ENCODE measurements at places on chromosomes 7 and 10.

DNA sequence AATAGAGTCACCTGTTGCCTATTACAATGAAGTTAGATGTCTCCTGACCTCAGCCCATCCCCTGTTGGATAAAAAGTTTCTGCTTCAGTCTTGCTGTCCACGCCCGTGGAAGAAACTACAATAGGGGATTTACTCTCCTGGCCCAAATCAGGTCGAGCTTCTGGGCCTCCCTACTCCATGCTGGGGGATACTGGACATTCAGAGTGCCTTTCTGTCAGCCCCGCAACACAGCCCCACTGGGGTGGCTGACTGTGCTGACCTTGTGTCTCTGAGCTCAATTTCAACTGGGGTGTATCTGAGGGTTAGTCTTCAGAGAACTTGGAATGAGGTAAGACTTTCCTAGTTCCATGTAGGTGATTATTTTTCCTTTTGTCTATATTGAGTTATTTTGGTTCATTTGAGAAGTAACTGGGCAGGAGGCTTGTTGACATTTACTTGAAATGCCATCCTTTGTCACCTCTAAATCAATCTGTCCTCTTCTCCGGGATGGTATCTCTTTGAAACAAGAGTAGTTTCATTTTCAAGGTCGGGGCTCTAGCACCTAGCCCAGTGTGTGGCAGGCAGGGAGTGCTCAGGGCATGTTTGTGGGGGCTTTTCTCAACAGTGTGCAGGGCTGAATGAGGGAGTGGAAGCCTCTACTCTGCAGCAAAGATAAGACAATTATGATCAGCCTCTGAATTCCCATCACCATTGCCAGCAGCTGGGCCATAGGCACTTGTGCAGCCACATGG lies 17.7 kb upstream of the CXCL12 start:
- no peak for DNase-seq

DNA sequence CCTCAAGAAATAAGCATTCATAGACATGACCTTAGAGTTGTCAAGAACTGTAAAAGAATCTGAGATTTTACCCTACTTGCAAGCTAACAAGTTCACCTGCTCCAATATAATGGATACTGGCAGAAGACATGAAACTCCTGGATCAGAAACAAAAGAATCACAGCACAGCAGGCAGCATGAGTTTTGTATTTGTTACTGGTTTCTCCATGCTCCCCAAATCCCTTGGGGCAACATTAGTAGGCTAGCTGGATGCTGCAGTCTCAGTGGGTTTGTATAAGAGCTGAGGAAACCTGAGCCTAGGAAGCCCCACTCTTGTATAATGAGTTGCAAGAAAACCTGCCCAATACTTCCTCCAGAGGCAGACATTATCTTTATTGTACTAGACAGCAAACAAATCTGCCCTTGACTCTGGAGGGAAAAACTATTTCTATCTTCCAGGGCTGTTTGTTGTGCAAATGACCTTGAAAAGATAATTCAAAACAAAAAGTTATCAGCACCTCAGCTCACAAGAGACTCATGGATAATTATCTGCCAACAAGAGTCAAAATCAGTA lies 64.8 kb downstream of the ABLIM1 start:
- DNase-seq: no peak

DNA sequence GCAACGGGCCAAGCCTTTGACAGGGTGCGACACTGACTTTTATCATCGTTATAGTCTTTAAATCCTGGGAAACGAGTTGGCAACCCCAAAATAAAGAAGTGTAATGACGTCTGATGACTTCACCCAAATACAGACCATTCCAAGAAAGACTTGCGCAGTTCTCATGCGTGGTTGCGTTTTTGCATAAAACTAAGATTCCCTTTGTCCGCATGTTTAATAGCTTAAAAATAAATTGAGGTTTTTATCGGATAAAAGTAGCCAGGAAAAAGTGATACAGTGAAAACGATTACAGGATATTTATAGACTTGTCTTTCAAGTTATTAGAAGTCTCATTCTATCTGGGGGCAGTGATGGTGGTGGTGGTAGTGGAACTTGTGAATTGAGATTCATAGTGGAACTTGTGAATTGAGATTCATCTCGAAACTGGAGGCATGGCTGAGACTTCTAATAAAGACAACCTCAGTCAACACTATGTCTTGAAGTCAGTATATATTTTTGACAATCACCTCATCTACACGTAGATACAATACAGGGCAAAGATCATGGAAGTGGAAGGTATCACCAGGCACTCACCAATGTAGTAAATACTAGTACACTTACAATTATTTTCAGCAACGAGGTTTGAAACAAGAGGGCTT lies 1.2 kb upstream of the NAMPT start:
- DNase-seq: peak; percentile 32

DNA sequence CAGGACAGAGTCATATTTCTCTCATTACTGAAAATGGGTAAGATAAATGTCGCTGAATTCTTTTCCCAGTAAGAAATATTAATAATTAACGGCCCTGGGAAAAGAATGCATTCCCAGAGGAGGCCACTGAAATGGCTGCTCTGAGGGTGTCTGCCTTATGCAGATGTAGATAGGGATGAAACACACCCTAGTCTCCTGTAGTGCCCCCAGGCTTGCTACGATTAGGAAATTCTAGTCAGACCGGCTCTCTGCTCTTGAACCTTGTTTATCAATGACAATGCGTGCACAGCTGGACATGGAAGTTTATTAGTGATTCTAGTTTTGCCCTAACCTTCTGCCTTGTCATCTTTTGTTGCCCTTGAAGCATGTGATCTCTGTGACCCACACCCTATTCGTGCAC lies 291.1 kb downstream of the ZNF248 start:
- DNase-seq: no peak

- no peak for DNase-seq
Observed at GRCh38 chr10:753530-753929, 64.1 kb upstream of the DIP2C start.

DNA sequence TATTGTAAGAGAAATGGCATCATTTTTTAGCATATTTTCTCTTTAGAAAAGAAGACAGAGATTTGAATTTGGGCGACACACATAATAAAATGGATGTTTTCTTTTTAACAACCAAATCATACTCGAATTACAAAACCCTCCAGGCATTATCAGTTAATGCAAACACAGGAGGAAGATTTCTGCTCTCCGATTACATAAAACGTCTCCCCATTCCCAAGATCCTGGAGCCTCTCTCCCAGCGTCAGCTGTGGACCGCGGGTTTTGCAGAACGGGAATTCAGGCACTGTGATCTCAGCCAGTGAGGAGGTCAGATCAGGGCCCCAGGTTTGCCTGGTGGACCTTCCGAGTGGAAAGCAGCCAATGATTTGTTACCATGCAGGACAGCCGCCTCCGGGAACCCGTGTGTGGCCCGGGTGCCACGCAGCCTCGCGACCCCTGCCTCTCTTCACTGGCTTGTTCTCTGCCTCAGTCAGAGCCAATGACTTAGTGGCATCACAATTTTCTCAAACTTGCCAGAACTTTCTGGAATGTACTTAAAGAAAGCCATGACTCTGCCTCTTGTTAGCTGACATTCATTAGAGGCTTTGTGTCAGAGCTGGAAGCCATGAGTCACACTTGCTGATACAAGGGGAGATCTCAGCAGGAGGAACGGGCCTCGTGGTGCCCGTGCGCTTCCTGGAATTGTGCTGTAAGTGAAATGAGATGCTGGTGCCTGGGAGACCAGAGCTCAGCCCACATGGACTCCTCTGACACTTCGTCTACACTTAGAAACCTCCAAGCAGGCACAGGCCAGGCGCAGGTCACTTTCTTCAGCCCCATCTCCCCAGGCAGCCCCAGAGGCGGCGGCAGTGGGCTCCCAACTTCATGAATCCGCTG lies 246.1 kb downstream of the KLF6 start:
- no peak for DNase-seq

DNA sequence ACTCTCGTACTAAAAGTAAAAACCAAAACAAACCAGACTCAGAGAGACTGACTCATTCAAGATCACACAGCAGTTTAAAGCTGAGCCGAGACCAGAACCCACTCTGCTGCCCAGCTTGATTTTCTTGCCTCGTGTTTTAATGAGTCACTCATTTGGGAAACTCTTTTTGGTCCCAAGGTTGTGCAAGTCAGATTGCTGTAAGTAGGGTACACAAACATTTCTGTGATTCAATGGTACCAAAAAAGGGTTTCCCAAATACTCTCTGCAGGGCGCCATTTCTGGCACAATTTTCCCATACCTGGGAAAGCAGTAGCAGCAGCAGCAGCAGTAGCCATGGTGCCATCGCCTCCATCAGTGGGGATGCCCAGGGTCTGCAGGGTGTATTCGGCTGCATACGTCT lies 69.9 kb downstream of the ASAH2B start:
- no peak for DNase-seq

DNA sequence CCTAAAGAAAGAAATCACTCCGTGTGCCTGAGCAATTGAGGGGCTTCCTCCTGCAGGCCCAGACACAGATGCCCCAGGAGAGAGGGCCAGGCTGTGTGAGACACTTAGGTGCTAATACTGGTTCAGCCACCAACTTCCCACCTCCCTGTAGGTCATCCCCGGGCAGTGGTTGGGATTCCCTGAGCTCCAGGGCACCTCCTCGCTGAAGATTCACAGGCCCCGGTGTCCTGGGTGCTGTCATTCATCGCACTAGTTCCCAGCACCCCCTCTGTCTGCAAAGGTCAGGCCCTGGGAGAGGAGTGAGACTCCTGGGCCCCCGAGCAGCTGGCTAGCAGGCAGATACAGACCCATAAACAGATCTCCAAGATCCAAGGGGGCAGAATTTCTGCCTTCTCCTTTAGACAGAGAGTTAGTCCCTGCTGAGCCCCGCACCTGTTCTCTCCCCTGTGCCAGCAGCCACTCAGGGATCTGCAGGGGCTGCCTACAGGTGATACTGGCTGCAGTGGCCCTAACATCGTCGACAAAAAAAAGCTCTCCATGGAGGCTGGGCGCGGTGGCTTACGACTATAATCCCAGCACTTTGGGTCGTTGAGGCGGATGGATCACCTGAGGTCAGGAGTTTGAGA lies 38.2 kb upstream of the GTF2I start:
- no peak for DNase-seq

- DNase-seq: no peak
Observed at GRCh38 chr10:100847440-100847839, 65.3 kb upstream of the SLF2 start.

DNA sequence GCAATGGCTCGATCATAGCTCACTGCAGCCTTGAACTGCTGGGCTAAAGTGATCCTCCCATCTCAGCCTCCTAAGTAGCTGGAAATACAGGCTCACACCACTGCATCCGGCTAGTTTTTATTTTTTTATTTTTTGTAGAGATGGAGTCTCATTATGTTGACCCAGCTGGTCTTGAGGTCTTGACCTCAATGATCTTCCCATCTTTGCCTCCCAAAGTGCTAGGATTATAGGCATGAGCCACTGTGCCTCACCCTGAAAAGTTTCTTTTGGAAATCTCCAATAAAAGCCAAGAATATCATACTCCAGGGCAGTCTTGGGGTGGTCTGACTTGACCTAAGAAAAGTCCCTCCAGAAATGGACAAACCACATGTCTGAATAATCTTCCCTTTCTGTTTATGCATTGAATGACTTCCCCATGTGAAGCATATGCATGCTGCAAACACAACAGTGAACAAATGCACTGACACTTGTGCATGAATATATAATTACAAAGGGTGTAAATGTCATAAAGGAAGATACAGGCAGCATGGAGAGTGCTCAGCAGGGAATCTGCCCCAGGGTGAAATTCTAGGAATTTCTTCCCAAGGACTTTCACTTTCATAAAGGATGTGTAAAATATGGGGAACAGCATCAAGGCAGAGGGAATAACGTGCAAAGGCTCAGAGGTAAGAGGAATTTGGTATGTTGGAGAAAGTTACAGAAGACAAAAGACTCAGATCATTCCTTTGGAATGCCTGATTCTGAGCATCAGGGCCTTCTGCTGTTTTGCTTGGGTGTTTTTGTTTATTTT lies 142.4 kb upstream of the LYZL1 start:
- no peak for DNase-seq

- no peak for DNase-seq
Observed at GRCh38 chr7:20795361-20795760, 8.7 kb upstream of the SP8 start.

GRCh38 chr7:7108931-7109330 lies 73.4 kb upstream of the C1GALT1 start:
- no peak for DNase-seq

DNA sequence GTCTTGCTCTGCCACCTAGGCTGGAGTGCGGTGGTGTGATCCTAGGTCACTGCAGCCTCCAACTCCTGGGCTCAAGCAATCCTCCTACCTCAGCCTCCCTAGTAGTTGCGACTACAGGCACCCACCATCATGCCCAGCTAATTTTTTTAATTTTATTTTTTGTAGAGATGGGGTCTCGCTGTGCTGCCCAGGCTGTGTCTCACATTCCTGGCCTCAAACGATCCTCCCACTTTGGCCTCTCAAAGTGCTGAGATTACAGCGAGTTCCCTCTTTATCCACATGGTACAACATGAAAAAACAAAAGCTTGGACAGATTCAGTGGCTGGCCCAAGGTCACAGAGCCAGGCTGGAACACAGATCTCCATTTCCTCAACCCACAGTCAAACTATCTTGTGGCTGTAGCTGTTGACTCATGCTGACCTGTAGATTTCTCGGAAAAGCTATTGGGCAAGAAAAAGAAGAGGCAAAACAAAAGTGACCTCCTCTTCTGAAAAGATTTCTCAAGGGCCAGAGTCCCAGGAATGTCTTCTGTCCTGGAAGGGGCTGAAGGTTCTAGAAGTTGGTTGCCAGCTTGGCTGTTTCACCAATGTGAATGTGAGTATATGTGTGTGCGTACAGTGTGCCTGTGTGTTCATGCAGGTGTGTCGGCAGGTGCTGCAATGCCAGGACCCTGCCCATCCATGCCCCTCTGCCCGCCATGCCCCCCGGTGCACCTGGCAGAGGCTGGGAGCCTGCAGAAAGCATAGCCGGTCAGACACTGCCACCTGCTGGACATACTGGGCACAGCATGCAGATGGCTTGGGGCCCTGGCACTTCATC lies 28.4 kb downstream of the TMEM130 start:
- peak; percentile 60 for DNase-seq

- no peak for DNase-seq
Observed at GRCh38 chr10:58150290-58150689, 117.4 kb downstream of the IPMK start.

DNA sequence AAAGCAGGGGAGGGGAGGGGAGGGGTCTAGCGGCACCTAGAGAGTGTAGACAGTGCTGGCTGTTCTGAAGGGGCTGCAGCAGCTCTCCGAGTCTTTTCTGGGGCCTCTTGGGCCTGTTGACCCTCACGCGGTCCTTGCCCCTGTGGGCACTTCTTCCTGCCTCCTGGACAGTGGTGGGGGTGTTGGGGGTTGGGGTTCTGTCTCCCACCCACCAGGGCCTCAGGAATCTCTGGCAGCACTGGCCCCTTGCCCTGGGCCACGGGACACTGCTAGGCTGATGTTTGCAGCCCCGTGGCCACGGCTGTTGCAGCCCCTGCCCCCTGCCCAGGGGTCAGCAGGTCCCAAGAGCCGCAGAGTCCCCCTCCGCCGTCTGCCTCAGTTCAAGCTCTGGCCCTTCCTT lies 68.9 kb upstream of the INPP5A start:
- DNase-seq: no peak

Data from CD4-positive, alpha-beta T cell treated with Interleukin-10 for 1 hour (primary cell).